ENCODE measurements at places on chromosomes 16 and 17.

DNA sequence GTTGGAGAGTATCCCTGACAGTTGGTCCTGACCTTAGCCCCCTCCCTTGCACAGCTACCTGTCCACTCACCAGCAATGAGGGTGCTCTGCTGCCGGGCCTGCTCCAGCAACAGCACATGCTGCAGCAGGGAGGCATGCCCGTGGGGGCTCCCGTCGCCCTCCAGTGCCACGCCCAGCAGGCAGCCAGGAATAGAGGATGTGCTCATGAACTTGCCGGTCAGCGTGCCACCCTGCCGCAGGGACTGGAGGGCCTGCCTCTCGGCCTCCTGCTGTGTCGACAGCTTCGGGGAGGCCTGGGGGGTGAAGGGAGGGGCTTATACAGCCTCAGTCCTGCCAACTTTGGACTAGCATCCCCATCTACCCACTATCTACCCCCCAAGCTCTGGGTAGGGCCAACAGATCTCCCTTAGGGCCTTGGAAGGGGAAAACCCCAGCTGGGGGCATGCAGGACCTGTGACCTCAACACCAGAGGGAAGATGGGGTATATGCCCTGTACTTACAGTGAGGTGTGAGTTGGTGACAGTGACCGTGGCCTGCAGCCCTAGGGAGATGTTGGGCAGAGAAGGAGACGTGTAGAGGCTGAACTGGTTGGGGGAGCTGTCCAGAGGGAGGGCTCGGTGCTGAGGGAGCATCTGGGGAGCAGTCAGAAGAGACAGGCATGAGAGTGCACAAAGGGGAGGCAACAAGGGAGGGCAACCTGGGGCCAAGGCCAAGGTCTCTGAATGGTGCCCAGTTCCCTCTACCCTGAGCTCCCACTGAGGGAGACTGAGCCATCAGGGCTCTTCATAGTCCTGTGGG lies 20.9 kb downstream of the G6PC3 start:
- DNase-seq, result no peak

DNA sequence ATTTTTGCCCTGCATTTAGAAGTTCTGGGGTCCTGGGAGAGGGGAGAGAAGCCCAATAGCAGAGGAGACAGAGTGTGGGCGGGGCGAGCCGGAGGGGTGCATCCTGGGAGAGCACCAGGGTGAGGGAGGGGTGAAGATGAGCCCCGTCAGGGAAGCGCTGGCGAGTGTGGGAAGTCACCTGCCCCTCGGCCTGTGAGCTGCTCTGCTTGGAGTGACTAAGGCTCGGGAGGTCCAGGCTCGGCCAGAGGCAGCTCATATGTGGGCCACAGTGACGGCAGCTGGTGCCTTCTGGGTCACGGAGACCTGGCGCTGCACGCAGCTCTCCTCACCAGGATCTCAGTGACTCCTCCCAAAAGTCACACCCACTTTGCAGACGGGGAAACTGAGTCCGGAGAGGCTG lies 1.1 kb downstream of the ZG16B start:
- DNase-seq, result no peak

DNA sequence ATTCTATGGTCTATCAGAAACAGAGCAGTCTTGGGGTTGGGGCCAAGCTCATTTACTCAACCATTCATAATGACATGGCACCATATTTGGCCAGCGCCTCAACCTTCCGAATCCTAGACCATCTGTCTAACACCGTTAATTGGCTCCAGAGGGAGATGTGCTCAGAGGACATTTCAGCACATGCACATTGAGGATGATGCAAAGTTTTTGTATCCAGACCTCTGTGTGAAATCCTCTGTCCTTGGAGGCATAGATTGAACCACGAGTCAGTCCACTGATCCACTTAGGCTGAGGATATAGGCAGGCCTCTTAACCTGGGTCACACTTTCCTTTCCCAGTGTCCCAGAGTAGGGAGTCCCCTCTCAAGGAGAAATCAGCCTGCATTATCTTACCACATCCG lies 85.5 kb downstream of the SHISA6 start:
- DNase-seq, result no peak

GRCh38 chr17:1608676-1609075 lies 20.0 kb downstream of the SLC43A2 start:
- no peak for DNase-seq

- DNase-seq, result no peak
Measured at GRCh38 chr16:560204-560700, at the start of gene PRR35. PRR35 (plus strand) TSS chr16:560394; CDS start chr16:563295, 2,901 bp downstream.

- DNase-seq, result no peak
Measured at GRCh38 chr17:68382582-68383085, 74.7 kb downstream of the WIPI1 start.

GRCh38 chr16:57299009-57299718 lies 14.7 kb upstream of the PLLP start:
- no peak for DNase-seq

GRCh38 chr16:49487746-49488145 lies 114.1 kb downstream of the C16orf78 start:
- DNase-seq, result no peak

DNA sequence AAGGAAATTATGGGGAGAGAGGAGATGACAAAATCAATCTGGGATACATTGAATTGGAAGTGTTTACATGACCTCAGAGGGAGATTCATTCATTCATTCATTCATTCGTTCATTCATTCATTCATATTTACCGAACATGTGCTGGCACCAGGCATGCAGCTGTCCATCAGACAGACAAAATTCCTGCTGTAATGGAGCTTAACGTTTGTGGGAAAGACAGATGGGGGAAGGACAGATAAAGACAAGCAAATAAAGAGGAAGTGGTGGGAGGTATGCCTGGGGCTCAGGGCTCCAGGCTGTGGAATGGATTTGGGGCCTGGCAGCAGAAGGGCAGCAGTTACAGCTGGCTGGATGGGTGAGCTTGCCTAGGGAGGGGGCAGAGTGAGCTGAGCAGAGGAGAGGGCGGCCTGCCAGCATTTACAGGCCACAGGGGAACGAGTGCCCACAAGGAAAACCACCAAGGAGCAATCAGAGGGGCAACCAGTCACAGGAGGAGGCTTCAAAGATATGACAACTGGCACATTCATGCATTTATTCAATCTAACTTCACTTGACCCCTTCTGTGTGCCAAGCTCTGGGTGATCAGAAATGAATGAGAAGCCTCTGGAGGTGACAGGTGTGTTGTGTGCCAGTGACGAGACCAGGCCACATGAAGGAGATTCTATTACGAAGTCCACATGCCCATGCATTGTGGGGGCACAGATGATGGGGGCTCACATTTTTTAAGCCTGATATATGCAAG lies 48.5 kb downstream of the ARHGAP27 start:
- no peak for DNase-seq

DNA sequence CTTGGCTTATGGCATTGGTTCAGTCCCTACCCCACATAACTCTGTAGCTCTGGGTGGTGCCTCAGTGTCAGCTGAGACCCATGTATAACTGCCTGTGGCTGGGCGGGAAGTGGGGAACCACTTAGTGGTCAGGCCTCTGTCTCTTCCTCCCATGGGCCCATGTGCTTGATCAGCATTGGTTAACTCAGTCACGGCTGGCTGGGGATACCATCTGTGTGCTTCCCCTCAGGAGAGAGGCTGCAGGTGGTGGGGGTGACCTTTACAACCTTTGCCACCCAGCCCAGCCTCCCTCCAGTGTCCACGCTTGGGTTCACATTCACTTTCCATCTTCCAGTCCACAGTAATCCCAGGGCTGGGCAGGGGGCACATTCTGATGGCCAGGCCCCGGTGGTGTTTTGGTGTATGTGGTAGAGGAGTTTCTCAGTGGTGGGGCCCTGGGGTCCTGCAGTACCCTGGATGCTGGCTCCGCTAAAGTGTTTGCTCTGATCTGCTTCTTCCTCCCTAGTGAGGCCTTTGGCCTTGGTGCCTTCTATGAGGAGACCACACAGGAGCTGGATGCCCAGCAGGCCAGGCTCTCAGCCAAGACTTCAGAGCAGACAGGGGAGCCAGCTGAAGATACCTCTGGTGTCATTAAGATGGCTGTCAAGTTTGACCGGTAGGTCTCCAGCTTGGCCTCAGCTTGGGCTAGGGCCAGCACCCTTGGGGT lies 10.2 kb upstream of the NFATC3 start:
- DNase-seq, result no peak

DNA sequence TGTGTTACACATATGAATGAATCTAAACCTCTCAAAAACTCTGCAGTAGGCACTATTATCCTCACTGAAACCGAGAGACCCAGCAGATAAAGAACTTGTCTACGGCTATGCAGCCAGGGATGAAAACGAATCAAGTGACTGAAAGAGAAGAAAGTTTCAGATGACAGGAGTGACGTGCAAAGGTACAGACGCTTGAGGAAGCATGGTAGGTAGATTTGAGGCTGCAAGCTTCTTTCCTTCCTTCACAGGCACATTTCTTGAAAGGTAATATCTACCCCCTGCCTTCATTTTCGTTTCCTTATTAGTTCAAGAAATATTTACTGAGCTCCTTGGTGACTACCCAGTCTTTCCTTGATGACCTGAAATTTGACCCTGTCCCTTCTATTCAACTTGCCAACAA lies 211.5 kb upstream of the AXIN2 start:
- DNase-seq, result no peak

- no peak for DNase-seq
Measured at GRCh38 chr16:22693638-22694340, 120.2 kb upstream of the HS3ST2 start.

DNA sequence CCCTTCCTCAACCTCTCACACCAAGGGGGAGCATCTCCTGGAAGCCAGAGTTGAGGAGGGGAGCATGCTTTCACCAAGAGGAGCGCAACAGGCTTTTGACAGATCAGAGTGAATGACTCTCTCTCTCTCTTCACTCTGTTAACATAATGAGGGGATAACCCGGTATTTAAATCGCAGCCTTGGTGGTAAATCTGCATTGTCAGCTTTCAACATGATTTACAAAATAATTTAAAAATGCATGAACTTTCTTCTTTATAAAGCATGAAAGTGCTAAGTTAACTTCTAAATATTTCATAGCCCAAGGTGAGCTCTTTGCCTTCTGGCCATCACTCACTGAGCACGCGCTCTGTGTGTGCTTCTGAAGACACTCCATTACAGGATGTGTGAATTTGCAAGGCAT lies 61.8 kb downstream of the TMEM114 start:
- DNase-seq, result no peak

GRCh38 chr17:45428050-45428617 lies 4.5 kb downstream of the ARHGAP27 start:
- peak; percentile 32 for DNase-seq

- DNase-seq, result no peak
Measured at GRCh38 chr16:24646646-24646995, 82.8 kb upstream of the TNRC6A start.

- no peak for DNase-seq
Measured at GRCh38 chr17:76537288-76537577, 276 bp downstream of the CYGB start.

- DNase-seq, result no peak
Measured at GRCh38 chr16:8767176-8767575, 30.3 kb downstream of the TMEM186 start.

DNA sequence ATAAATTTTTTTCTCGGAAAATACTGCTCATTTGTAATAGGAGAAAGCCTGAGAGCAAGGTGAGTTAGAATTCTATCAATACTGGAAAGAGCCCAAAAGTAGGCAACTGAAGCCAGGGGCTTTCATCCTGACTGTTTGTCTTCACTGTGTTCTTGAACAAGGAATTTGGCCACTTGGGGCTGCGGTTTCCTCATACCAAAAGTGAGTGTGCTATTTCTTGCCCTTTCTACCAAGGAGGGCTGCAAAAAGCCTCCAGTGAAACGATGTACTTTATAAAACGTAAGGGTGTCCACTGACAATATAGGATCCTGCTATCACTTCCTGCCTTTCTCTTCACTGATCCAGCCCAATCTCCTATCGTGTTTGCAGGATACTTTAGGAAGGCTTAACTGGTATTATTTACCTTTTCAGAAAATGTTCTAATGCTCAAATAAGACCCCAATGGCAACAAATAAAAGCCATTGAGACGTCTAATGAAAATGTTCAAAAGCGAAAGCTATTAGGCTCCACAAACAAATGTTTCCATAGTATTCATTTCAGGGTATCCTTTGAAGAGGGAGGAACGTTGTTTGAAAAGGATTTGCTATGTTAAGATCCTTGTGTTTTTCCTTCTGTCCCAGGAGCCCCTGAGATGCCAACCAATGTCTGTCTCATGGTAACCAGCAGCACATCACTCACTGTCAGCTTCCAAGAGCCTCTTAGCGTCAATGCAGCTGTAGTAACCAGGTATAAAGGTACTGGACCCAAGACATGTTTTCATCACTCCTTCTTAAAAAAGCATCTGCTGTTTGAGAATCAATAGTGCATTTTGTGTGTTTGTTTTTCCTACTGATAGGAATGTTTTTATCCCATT lies 219.3 kb upstream of the NOG start:
- no peak for DNase-seq

GRCh38 chr16:80569440-80570105 lies 28.8 kb downstream of the DYNLRB2 start:
- DNase-seq, result no peak

- DNase-seq, result no peak
Measured at GRCh38 chr16:53966821-53967571, 263.0 kb downstream of the FTO start.

- no peak for DNase-seq
Measured at GRCh38 chr16:67264277-67264676, 15.1 kb upstream of the PLEKHG4 start.

GRCh38 chr16:23333034-23333579 lies 31.0 kb downstream of the SCNN1B start:
- peak; percentile 89 for DNase-seq

GRCh38 chr17:69581061-69581961 lies 166.8 kb downstream of the MAP2K6 start:
- no peak for DNase-seq

DNA sequence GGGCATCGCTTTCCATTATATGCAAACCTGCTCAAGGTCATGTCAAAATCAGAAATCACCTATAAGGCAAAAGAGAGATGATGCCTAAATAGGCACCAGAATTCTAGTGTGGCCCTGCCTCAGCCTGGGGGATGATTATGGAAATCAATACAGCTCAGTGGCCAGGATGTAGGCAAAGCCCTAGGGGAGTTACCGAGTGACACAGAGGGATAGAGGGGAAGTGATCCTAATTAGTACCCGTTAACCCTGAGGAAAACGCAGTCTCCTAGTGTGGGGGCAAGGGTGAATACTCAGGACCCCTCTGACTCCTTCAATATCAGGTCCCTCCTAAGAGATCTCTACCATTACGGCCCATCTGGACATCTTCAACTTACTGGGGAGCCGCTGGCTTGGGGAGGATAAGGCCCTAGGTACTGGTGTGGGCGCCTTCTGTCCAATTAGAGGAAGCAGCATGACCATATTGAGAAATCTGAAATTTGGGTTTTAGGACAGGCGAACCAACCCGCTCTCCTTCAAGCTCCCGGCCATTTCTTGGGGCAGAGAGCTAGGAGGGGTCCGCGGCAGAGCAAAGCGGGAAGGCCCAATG lies 725 bp downstream of the NT5C3B start:
- no peak for DNase-seq

GRCh38 chr17:82917699-82918345 lies 78.0 kb upstream of the ZNF750 start:
- DNase-seq, result no peak

GRCh38 chr17:6303664-6304063 lies 131.3 kb downstream of the AIPL1 start:
- DNase-seq, result no peak

Measured in SK-N-MC (cell line).